Fibroblast of skin of left quadriceps (primary cell): ENCODE measurements at places on chromosomes 16 and 17.

- no peak for DNase-seq
Measured at GRCh38 chr17:67126983-67127382, 82.6 kb downstream of the CACNG1 start.

GRCh38 chr17:66943484-66943883 is 21.0 kb upstream of the CACNG4 start:
- no peak for DNase-seq

GRCh38 chr16:1325673-1326371 is 7.6 kb upstream of the BAIAP3 start:
- DNase-seq, result no peak

DNA sequence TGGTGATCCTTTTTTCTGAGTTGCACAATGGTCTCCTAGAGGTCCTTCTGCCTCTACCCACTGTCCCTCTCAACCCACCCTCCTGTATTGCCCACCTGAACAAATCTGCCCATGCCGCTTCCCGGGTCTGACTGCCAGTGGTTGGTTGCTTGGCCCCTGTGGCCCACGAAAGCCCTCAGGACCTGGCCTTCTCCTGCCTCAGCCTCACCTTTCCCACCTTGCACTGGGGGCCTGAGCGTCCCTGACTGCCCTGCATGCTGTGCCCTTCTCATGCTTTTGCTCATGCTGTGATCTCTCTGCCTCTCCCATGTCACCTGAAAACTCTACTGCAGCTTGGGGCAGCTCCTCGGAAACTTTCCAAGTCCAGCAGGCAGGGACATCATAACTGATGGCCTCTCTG is 13.8 kb upstream of the KDM6B start:
- DNase-seq, result no peak

- DNase-seq, result no peak
Measured at GRCh38 chr16:87303431-87303930, 13.7 kb downstream of the C16orf95 start.

DNA sequence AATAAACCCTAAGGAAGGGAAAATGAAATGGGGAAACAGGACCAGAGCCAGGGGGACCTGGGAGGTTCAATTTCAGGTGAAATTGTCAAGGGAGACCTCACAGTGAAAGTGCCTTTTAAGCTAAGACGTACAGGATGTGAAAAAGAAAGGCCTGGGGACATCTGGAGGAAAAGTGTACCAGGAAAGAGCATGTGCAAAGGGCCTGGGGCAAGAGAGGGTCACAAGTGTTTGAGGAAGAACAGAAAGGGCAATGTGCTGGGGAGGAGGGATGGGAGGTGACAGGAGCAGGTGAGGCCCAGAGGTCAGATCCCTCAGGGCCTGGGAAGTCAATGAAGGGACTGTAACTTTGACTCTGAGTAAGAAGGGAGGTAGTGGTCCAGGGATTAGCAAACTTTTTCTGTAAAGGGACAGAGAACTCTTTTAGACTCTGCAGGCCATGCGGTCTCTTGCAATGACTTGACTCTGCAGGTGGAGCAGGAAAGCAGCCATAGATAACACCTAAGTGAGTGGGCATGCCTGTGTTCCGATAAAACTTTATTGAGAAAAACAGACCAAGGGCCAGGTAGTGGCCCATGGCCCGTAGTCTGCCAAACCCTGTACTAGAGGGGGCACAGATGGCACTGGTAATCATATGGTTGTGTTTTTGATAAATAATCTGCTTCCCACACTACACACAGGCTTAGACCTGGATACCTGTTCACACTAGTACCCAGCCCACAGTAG is 93.8 kb downstream of the LITAF start:
- DNase-seq, result no peak

DNA sequence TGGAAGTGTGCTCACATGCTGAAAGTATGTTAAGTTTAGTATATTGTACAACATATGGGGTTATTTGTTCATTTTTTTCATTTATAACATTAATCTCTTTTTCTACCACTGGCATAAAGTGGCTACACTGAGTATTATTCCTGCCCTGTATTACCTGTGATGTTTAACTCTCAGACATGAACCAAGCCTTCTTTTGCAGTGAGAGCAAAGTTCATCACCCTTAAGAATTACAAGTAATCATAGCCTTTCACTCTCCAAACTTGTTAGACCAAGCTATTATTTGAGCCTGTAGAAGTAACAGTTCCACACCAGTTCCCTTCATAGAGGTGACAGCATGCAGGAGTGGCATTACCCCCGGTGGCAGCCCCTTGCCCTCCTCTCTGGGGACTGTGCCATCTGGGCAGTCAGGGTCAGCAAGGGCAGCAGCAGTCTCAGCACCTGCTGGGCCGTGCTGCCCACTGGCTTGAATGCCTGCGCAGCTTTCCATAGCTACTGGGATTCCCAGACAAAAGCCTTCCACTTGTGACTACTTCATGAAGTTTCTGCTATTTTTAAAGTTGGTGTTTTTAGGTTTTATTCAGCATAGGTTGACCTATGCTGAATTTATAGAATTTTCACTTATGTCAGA is 71.3 kb downstream of the TMC6 start:
- no peak for DNase-seq

DNA sequence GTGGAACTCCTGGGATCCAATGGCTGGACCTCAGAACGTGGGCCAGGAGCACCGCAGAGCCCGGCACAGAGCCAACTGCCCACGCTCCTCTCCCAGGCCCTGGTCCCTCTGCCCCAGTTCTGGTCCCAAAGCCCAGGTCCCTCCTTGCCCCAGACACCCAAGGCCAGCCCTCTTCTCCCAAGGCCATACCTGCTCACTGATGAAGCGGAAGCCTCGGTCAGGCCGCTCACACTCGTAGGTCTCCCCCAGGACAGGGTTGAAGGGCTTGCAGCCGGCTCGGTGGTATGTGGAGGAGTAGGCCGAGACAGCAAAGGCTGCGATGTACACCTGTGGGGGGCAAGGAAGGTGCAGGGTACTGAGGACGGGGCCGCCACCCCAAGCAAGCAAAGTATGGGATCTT is 8.5 kb downstream of the OSBPL7 start:
- no peak for DNase-seq

GRCh38 chr16:47213761-47214440 is 70.2 kb upstream of the NETO2 start:
- no peak for DNase-seq

DNA sequence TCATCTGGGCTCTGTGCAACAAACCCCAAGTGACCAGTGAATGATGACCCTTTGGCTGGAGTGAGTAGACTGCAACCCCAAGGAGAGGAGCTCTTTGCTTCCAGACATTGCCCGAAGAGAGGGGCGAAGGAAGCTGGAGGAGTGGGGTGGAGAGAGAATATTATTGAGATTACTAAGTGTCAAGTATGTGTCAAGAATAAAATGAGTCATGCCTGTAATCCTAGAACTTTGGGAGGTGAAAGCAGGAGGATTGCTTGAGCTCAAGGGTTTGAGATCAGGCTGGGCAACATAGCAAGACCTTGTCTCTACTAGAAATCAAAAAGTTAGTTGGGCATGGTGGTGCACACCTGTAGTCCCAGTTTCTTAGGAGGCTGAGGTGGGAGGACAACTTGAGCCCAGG is 142.0 kb upstream of the CCL2 start:
- DNase-seq, result no peak

- no peak for DNase-seq
Measured at GRCh38 chr17:74892974-74893911, at the start of gene FADS6. FADS6 (minus strand) TSS chr17:74893633; CDS start chr17:74893595, 38 bp downstream.

DNA sequence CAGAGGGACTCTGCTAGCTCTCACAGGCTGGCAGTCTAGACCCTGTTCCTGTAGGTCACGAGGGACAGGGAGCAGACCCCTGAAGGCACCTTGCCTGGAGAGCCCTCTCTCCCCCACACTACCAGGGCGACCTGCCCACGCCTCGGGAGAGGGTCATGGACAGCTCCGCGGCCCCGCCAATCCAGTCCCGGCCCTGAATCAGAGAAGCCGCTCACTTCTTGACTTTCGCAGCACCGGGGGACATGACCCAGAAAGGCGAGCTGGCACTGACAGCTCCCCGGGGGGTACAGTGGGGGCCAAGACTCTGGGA is 5.1 kb downstream of the KIFC3 start:
- DNase-seq, result no peak

- DNase-seq, result no peak
Measured at GRCh38 chr16:47519546-47519945, 58.4 kb downstream of the PHKB start.

DNA sequence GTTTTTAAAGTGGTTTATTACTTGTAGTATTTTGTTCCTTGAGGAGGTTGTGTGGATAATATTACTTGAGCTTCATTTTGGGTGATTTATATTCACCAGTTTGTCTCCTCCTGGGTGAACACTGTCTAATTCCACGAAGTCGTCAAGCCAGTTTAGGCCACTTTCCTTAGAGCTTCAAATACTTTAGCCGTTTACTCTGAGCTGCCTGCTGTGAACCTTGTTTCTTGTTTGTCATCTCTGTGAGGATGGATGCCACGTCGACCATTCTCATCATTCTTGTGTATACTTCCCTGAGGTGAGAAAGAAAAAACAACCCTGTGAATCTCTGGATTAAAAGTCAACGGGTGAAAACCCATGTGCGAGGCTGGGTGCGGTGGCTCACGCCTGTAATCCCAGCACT is 9.0 kb downstream of the KRT24 start:
- no peak for DNase-seq

DNA sequence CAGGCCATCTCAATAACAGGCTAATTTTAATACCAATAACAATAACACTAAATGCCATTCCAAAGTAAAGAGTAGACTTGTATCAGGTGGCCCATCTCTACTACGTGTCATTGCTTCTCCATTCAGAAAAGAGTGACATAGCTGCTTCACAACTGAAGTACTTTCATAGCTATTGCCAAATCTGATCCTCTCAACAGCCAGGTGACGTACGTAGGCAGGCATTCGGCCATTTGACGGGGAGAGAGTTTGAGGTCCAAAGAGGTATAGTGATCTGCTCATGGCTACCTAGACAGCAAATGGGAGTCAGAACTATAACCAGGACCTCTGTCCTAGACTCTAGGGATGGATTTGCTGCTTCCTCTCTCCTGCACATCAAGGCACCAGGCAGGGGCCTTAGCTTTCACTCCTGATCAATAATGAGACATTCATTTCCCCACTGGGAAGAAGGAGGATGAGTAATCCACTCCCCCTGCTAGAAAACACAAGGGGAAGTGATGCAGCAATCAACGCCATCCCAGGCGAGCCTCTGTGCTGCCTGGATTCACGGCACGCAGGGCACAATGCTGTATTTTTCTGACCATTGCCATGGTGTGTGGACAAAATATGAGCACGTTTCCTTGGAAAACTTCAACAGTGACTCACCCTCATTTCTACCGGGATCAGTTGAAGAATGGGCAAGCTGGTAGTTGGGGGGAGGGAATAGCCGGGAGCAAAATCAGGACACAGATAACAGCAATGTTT is 80.9 kb downstream of the SPACA3 start:
- no peak for DNase-seq

DNA sequence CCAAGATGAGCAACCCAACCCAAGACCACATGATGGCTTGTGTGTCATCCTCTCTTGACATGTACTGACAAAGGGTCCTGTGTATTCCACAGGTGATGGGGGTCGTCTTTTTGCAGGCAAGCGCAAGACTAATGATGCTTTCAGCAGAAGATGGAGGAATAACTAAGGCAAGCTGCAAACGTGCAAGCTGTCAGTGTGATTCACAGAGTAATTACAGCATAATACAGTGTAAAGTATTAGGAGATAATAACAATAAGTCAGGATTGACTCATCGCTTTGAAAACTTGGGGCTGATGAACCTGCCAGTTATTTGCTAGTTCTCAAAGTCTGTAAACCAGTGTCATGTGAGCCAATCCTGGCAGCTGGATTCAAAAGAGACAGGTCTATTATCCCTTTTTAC is 41.6 kb upstream of the ASIC2 start:
- DNase-seq, result no peak

- no peak for DNase-seq
Measured at GRCh38 chr17:67514998-67515397, 137.9 kb downstream of the PITPNC1 start.

- DNase-seq, result peak; percentile 25
Measured at GRCh38 chr16:14586637-14587305, 43.3 kb downstream of the PARN start.

DNA sequence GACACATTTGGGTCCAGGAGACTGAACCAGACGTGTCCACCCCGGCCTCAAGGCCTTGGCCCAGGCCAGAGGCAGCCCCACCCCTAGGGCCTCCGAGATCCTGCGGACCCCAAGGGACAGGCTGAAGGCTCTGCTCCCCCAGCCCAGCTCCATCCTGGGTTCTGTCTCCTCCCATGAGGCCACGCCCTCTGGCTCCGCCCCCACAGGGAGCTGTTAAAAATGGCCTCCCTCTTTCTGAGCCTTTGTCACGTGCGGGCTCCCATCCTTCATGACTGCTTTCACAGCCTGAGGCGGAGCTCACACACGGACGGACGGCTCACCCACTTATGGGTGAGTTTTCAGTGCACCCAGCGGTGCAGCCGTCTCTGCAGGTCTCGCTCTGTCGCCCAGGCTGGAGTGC is 6.5 kb upstream of the CACNA1H start:
- DNase-seq, result no peak

DNA sequence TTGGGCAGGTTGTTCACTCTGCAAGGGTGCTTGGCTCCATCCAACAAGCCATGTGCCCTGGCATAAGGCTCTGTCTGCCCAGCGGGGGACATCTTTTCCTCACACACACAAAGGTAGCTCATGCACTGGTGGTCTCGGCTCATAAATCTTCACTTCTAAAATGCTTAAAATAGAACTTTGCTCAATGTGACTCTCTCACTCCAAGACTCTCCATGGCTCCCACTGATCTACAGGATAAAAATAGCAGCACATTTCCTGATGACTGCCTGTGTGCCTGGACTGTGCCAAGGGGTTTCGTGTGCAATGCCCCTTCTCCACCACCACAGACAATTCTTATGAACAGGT is 15.1 kb upstream of the CIBAR2 start:
- no peak for DNase-seq

DNA sequence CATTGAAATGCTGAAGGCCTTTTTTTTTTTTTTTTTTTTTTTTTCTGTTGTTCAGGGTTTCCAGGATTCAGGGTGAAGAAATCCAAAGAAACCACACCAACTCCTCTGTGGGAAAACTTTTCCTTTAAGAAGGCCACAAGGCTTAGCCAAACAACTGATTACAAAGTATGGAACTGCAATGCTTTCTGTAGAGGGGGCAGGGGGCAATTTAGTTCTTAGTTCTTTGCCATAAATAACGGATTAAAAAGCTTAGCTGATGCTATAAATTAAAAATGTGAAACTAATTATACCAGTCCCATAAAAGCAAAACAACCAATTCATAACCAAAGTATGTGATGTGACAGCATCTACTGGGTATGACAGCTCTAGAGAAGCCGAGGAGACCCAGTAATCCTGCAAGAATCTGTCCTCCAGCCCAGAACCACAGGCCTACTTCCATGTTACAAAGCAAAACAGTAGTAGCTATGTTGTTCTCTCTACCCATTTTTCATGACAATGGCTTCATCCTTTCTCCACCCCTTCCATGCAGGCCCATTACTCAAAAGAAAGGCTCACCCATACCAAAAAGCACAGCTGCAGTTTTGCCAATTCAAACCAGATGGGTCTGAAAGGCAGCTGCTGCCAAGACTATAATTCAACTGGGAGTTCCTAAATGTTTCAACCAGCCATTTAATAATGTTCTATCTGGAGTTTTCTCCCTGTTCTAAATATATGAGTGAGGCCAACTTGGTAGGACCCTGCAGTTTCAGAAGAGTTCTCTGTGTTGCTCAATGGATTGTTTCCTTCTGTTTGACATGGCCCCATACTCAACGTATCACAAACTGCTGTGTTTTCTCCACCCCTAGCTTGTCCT is 167.1 kb upstream of the ZFHX3 start:
- peak; percentile 99 for DNase-seq

- DNase-seq, result no peak
Measured at GRCh38 chr16:60788631-60789030, 1247.6 kb downstream of the CDH8 start.
